ENCODE measurements at places on chromosomes 7 and 10. TPM values are rescaled to one million over a fixed set of nuclear protein-coding genes. Genes with fewer than 3 reads are reported as not detected.

The NPC1L1 gene
- total RNA-seq = 0.19 TPM

DNA sequence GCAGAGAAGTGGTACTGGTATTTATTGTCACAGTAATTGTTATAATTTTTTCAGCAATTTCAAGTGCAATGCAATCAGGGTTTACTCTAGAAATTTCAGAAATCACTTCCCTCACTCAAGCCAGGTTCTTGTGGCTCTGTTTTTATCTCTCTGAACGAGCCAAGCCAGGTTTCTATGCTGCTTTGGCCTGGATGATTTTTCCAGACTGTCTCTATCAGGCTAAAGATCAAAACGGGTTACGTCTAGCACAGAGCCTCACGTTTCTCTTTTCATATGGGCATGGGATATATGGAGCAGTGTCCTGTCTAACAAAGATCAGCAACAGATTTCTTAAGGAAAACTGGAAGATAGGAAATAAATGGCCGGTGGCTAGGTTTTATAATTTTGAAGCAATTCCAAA, 1105.3 kb downstream of the NRG3 start:
- no peak for DNase-seq

- no peak for DNase-seq
Measured at GRCh38 chr7:140334341-140335057, 63.8 kb downstream of the SLC37A3 start.

GRCh38 chr7:2208712-2209111, 24.0 kb downstream of the MAD1L1 start:
- no peak for DNase-seq

All from cardiac septum (tissue), 1 donor.